ENCODE measurements at places on chromosomes 1 and 21. TPM values are rescaled to one million over a fixed set of nuclear protein-coding genes. Genes with fewer than 3 reads are reported as not detected.

GRCh38 chr21:41023936-41024335 lies 144.0 kb upstream of the BACE2 start:
- H3K4me1 ChIP-seq = no peaks in the 10 kb centered on the region
- H3K36me3 ChIP-seq = no peaks in the 10 kb centered on the region
- no peaks in the 10 kb centered on the region for H3K27me3 ChIP-seq

DNA sequence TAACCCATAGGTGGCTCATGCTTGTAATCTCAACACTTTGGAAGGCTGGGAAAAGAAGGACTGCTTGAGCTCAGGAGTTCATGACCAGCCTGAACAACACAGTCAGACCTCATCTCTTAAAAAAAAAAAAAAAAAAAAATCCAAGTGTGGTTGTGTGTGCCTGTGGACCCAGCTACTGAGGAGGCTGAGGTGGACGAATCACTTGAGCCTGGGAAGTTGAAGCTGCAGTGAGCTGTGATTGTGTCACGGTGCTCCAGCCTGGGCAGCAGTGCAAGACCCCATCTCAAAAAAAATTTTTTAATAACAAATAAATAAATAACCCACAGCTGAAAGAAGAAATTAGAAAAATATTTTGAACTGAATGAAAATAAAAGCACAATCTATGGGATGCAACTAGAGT lies 13.8 kb downstream of the INTS7 start:
- no peaks in the 10 kb centered on the region for H3K36me3 ChIP-seq
- H3K4me1 ChIP-seq = no peaks in the 10 kb centered on the region
- no peaks in the 10 kb centered on the region for H3K27me3 ChIP-seq
- DNase-seq = no peak
- H3K27ac ChIP-seq = no peak overlapping the region

GRCh38 chr1:35923791-35924221 lies 7.1 kb upstream of the AGO3 start:
- no peaks in the 10 kb centered on the region for H3K27me3 ChIP-seq
- no peak overlapping the region for H3K27ac ChIP-seq
- peaks cover 17% of the 10 kb centered on the region for H3K4me1 ChIP-seq
- DNase-seq = no peak

- H3K27me3 ChIP-seq = no peaks in the 10 kb centered on the region
- no peak overlapping the region for H3K4me3 ChIP-seq
- DNase-seq = peak; percentile 12
- no peaks in the 10 kb centered on the region for H3K4me1 ChIP-seq
- no peaks in the 10 kb centered on the region for H3K36me3 ChIP-seq
- H3K27ac ChIP-seq = no peak overlapping the region
Measured at GRCh38 chr1:242847390-242847993, 323.0 kb upstream of the PLD5 start.

GRCh38 chr1:119554183-119554582 lies 47.2 kb downstream of the HSD3B1 start:
- H3K36me3 ChIP-seq = no peaks in the 10 kb centered on the region
- no peak overlapping the region for H3K27ac ChIP-seq
- no peaks in the 10 kb centered on the region for H3K4me1 ChIP-seq
- H3K27me3 ChIP-seq = no peaks in the 10 kb centered on the region
- H3K4me3 ChIP-seq = no peak overlapping the region

GRCh38 chr21:42748620-42749176 lies 95.3 kb downstream of the PDE9A start:
- H3K4me1 ChIP-seq = peaks cover 26% of the 10 kb centered on the region
- no peak overlapping the region for H3K27ac ChIP-seq
- H3K27me3 ChIP-seq = peaks cover 5% of the 10 kb centered on the region

- H3K27ac ChIP-seq = no peak overlapping the region
- H3K27me3 ChIP-seq = no peaks in the 10 kb centered on the region
- H3K4me3 ChIP-seq = no peak overlapping the region
- H3K4me1 ChIP-seq = no peaks in the 10 kb centered on the region
Measured at GRCh38 chr1:41612953-41613352, 128.5 kb upstream of the EDN2 start.

GRCh38 chr1:197127246-197127912 lies 19.1 kb downstream of the ASPM start:
- no peaks in the 10 kb centered on the region for H3K36me3 ChIP-seq
- DNase-seq = no peak
- H3K4me3 ChIP-seq = no peak overlapping the region
- no peaks in the 10 kb centered on the region for H3K27me3 ChIP-seq
- no peaks in the 10 kb centered on the region for H3K4me1 ChIP-seq

GRCh38 chr1:205576011-205576410 lies 55.8 kb downstream of the ELK4 start:
- no peaks in the 10 kb centered on the region for H3K27me3 ChIP-seq
- no peak overlapping the region for H3K27ac ChIP-seq
- no peak for DNase-seq
- no peaks in the 10 kb centered on the region for H3K4me1 ChIP-seq
- no peaks in the 10 kb centered on the region for H3K36me3 ChIP-seq

- DNase-seq = no peak
- H3K4me1 ChIP-seq = no peaks in the 10 kb centered on the region
- H3K36me3 ChIP-seq = no peaks in the 10 kb centered on the region
Measured at GRCh38 chr21:28387220-28387619, 605.5 kb downstream of the LTN1 start.

DNA sequence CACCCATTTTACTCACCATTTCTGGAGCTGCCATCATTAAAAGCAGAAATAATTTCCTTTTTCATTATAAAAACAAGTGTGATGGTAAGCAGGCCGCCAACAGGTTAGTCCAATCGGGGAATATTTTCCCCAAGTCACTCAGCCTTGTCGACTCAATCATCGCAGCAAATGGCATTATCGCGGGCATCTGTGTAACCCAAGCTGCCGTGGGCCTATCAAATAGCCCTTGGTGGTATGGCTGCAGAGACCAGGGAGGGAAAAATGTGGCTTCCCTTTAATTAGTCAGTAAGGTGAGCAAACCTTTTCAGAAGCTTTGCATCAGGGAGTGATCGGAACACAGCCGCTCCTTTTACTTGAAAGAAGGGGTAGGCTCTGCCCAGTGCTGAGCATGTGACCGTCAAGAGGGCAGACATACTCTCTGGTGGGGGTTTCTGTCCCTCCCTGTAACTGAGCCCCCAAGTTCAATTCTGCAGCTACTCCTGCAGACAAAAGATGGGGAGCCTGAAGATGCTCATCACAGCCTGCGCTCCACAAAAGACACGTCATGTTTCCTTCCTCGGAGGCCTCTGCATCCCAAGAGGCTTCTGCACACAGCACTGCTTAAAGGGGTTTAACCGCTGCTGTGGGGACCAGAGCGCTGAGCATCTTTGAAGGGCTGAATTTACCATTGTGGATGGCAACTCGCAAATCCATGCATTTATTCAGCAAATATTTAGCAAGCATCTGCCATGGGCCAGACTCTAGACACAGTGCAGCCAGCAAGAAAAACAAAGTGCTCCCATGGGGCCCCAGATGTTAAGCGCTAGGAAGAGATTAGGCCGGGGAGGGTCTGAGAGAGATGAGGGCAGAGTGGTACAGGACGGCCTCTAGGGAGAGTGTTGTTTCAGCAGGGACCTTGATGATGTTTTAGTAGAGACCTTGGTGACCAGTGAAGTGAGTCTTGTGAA lies 1.2 kb upstream of the TMPRSS3 start:
- H3K4me1 ChIP-seq = peaks cover 9% of the 10 kb centered on the region
- H3K27me3 ChIP-seq = no peaks in the 10 kb centered on the region
- H3K27ac ChIP-seq = no peak overlapping the region

DNA sequence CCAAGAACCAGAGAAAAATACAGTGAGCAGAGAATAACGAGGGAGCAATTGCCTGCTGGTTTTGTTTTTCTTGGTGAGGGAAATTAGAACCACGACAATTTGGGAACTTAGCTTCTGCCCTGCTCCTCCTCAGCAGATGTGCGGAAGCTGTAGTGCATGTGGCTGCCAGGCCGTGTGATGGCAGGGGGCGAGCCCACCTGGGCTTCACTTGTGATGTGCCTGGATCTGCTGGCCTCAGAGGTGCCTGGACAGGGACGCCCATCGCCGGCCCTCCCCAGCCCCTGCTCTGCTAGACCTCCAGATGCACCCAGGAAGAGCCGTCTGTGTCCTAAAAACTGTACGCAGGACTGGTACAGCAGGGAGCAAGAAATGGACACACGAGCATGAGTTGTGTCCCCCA lies 28.5 kb upstream of the C1orf174 start:
- H3K27me3 ChIP-seq = no peaks in the 10 kb centered on the region
- H3K36me3 ChIP-seq = no peaks in the 10 kb centered on the region
- no peak overlapping the region for H3K27ac ChIP-seq
- DNase-seq = no peak
- no peaks in the 10 kb centered on the region for H3K4me1 ChIP-seq
- H3K4me3 ChIP-seq = no peak overlapping the region

DNA sequence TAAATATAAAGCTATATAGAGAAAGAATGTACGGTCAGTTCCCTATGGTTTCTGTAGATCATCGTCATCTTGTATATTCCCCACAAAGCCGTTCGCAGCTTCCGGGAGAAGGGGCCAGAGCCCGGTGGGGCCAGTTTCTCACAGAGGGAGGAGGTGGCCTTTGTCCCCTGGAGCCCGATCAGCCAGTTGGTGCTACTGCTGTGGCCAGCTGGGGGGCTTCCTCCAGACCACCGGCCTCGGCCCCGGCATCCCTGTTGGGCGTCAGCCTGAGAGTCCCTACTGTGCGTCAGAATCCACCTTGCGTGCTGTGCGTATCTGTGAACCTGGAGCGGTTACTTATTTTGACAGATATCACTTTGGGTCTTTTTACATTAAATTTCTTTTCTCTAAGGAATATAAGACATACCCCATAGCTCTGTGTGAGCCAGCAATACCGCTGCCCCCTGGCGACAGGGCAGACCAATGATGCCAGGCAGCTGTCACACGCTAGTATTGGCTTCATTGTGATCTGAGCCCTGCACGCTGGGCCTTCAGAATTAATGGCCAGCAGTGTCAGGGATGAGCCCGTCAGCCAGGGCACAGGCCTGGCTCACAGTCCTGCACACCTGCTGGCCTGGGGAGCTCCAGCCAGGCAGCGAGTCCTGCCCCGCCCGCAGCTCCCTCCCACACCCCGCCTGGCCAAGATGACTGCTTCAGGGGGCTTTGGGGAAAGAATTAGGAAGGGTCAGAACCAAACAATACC lies 145.9 kb downstream of the PGBD5 start:
- no peak for DNase-seq
- no peak overlapping the region for H3K4me3 ChIP-seq
- H3K36me3 ChIP-seq = peaks cover 1% of the 10 kb centered on the region
- H3K27me3 ChIP-seq = no peaks in the 10 kb centered on the region
- H3K4me1 ChIP-seq = peaks cover 67% of the 10 kb centered on the region
- H3K27ac ChIP-seq = no peak overlapping the region

DNA sequence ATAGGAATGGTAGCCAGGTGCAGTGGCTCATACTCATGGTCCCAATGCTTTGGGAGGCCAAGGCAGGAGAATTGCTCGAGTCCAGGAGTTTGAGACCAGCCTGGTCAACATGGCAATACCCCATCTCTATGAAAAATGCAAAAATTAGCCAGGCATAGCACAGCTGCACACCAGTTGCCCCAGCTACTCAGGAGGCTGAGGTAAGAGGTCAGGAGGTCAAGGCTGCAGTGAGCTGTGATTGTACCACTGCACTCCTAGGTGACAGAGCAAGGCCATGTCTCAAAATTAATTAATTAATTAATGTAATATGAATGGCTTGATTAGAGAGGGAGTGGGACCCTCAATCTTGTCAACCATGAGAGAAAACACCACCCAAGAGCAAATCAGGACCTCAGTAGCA lies 198.7 kb upstream of the DUSP10 start:
- H3K27ac ChIP-seq = no peak overlapping the region
- peaks cover 27% of the 10 kb centered on the region for H3K4me1 ChIP-seq
- no peak overlapping the region for H3K4me3 ChIP-seq
- DNase-seq = no peak
- H3K36me3 ChIP-seq = no peaks in the 10 kb centered on the region

- no peaks in the 10 kb centered on the region for H3K27me3 ChIP-seq
- no peak overlapping the region for H3K4me3 ChIP-seq
- no peak for DNase-seq
- H3K36me3 ChIP-seq = no peaks in the 10 kb centered on the region
- H3K27ac ChIP-seq = no peak overlapping the region
Measured at GRCh38 chr1:170410401-170411166, 121.4 kb upstream of the GORAB start.

GRCh38 chr1:169261884-169262283 lies 105.7 kb downstream of the NME7 start:
- H3K4me1 ChIP-seq = no peaks in the 10 kb centered on the region
- H3K27me3 ChIP-seq = no peaks in the 10 kb centered on the region
- peaks cover 2% of the 10 kb centered on the region for H3K36me3 ChIP-seq
- no peak overlapping the region for H3K4me3 ChIP-seq

- DNase-seq = no peak
- no peak overlapping the region for H3K27ac ChIP-seq
- H3K4me1 ChIP-seq = no peaks in the 10 kb centered on the region
- no peaks in the 10 kb centered on the region for H3K27me3 ChIP-seq
- H3K4me3 ChIP-seq = no peak overlapping the region
- peaks cover 2% of the 10 kb centered on the region for H3K36me3 ChIP-seq
Measured at GRCh38 chr21:28927130-28927529, 65.5 kb downstream of the LTN1 start.

GRCh38 chr1:217109928-217110327 lies 386.7 kb upstream of the ESRRG start:
- no peak overlapping the region for H3K27ac ChIP-seq
- no peak overlapping the region for H3K4me3 ChIP-seq
- no peaks in the 10 kb centered on the region for H3K36me3 ChIP-seq
- DNase-seq = no peak

GRCh38 chr1:152739841-152740240 lies 18.0 kb upstream of the KPRP start:
- H3K27ac ChIP-seq = no peak overlapping the region
- H3K4me1 ChIP-seq = no peaks in the 10 kb centered on the region
- no peak for DNase-seq
- no peaks in the 10 kb centered on the region for H3K36me3 ChIP-seq
- no peak overlapping the region for H3K4me3 ChIP-seq

Gene GJA4
- total RNA-seq = not detected

Gene HTR6
- total RNA-seq = not detected

Gene OTUD7B
- 4.1 TPM for total RNA-seq

Gene ACTN2
- not detected for total RNA-seq

Gene CR1L
- not detected for total RNA-seq

Gene MYOG
- total RNA-seq = not detected

Gene ZNF670
- total RNA-seq = 4.4 TPM

Gene HSD3B1
- total RNA-seq = not detected

Gene S100A7A
- not detected for total RNA-seq
